NCI-H1417 treated with DMSO at 0.1 percent for 48 hours (cell line): ENCODE measurements at places on chromosomes 7 and 10.
A peak's percentile ranks its signal among the peaks of the same experiment; 100 is the strongest.

- DNase-seq: no peak
Observed at GRCh38 chr10:29642990-29643389, 8.2 kb upstream of the SVIL start.

DNA sequence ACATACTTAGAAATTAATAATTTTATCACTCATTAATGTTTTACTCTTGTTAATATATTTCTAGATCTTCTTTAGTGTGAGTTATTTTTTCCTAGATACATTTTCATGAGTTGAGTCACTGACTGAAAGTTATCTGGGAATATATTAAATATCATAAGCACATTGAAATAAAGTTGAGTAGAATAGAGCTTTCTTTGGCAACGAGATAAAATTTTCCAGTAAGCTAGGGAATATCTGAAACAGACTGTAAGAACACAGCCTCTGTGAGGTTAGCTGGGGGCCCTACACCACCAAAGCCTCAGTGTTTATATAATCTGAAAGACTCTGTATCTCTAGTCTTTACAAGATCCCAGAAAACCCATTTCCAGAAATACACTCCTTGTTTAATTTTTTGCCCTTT, 347.8 kb upstream of the PLXDC2 start:
- no peak for DNase-seq

- DNase-seq: no peak
Observed at GRCh38 chr7:22601812-22602565, 102.0 kb upstream of the STEAP1B start.

DNA sequence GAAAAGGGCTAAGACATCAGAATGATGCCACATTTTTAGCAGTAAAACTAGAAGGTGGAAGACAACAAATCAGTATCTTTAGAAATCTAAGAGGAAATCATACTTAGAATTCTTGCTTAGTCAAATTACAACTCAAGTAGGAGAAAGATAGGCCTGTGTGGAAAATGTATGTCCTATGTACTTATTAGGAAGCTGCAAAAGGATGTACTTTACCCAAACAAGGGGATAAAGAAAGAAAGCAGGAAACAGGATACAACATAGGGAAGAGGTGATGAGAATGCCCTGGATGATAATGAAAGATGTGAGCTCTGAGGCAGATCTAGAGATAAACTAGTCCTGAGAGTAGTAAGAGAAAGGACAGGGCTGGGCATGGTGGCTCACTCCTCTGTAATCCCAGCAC, 54.9 kb downstream of the RNLS start:
- DNase-seq: no peak

DNA sequence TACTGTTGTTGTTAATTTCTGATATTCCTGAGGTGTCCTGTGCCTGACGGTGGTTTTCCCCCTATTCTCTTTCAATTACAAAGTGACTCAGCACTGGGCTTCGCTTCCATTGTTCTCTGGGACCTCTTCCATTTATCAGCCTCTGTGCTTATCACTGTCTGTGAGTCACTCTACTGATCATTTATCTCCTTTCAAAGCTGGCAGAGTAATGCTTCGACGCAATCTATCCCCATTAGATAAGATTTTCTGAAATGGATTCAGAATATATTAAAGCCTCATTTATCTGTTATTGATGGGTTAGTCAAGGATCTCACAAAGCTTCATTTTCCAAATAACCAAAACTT, 679.2 kb downstream of the SDK1 start:
- no peak for DNase-seq

GRCh38 chr7:3217166-3217565, 83.9 kb upstream of the SDK1 start:
- DNase-seq: no peak

- no peak for DNase-seq
Observed at GRCh38 chr7:77475181-77475580, 59.0 kb upstream of the GSAP start.

DNA sequence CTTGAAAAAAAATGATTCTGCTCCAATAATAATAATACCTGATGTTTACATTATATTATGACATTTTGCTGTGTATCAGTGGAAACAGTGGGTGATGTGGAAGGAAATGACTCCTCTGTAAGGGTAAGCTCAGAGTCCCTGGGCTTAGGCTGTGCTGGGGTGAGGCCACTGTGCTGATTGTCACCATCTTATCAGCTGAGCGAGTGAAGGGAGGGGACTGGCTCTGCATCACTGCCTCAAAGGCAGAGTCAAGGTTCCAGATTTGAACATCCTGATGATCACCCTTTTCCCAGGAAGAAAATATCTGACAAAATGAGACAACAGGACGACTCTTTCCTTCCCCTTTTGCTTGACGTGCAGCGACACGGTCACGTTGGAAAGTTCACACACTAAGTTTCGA, 24.0 kb upstream of the HABP2 start:
- no peak for DNase-seq

GRCh38 chr7:135980665-135981180, 3.6 kb upstream of the MTPN start:
- DNase-seq: no peak

DNA sequence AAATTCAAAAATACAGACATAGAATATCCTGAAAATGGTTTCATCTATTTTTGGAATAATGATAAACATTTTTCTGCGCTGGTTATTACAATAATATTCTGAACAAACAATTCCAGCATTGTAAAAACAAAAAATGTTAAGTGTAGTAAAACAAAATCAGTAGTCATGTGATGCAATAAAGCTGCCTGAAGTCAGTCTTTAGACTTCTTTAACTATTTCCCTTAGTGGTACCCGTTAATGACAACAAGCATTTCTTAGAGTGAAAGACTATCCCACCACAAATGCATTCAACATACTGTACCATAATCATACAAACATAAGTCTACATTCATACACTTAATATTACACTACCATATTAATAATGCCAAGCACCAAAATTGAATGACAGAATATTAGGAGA, 1.6 kb downstream of the SKAP2 start:
- no peak for DNase-seq

DNA sequence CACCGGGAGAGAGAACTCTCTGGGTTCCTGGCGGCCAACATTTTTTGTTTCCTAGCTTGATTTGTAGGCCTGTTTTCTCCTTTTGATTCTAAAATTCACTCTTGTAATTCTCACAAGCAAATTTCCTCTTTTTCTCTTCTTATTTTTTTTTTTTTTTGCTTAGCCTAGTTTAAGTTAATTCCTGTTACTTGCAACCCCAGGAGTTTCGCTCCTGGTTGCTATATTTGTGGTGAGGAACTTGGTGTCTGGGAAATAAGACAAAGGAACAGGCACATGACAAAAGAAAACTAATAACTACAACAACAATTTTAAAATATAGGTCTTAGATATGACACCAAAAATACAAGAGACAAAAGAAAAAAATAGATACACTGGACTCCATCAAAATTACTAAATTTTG, 6.7 kb downstream of the AOAH start:
- DNase-seq: no peak

DNA sequence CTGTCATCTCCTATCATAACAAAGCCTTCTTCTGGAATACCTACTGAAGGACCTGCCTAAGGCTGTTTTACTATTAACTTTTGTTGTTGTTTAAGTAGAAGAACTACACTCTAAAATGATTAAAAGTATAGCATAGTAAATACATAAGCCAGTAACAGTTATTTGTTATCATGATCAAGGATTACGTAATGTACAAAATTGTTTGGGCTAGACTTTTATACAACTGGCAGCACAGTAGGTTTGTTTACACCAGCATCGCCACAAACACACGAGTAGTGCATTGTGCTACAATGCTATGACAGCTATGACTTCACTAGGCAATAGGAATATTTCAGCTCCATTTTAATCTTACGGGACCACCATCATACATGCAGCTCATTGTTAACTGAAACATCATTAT, 169.1 kb downstream of the LRRN3 start:
- no peak for DNase-seq

DNA sequence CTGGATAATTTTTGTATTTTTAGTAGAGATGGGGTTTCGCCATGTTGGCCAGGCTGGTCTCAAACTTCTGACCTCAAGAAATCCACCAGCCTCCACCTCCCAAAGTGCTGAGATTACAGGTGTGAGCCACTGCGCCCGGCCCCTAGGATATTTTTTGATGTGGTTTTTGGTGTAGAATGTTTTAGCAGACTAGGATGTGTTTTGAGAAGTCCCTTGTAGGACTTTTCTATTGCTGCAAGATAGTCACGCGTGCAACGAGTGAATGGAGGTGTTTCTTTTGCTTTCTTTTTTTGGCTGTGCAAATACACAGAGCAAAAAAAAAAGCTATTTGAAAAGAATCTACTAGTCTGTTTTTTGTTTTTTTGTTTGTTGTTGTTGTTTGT, 29.8 kb upstream of the KLF6 start:
- no peak for DNase-seq

DNA sequence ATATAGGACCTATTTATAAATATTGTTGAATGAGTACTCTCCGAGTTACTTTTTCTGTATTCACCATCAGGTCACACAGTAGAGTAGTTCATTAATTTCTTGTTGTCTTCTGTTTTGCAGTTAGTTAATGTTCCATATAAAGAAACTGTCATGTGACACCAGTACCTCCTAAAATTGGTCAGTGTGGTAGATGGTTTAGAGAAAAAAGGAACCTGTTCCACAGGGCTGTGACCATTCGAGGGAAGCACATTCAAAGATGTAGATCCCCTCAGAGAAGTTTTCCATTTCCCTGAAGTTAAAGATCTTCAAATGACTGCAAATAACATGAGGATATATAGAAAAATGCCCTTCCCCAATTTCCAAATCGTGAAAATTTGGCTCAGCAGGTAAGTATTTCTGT, 45.7 kb downstream of the PRPF18 start:
- DNase-seq: no peak

DNA sequence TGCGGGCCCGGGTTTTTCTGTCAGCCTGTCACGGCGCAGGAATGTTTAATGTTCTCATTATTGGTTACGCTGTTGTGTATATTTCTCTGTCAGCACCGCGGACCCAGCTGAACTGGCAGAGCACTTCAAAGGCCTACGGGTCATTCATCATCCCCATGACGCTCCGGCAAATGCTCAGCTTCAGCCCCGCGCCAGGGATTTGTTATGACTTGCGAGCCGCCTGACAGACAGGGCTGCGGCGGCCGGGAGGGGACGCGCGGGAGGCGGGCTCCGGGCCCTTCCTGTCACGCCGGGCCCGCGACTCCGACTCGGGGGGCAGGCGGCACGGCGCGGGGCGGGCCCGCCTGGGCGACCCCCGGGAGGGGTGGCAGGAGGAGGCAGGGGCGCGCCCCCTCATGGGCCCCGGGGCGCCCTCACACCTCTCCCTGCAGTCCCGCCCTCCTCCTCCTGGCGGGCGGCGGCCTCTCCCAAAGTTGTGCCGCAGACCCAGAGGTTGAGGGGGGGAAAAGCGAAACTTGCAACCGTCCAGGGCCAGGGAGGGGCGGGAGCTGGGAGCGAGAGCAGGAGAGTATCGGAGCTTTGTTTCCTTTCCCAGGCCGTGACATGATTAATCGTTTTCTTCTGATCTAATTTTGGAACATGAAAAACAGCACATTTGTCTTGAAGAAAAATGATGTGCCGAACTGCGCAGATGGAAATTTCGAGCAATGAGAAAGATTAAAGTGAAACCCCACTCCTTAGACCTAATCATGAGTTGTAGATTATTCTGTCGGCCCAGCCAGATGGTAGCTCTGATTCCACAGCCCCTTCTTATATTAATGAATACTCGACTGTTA, 59.3 kb upstream of the COMTD1 start:
- DNase-seq: peak; percentile 11

- no peak for DNase-seq
Observed at GRCh38 chr10:33878238-33878786, 543.8 kb upstream of the NRP1 start.

GRCh38 chr10:103897241-103897774, 20.7 kb downstream of the STN1 start:
- no peak for DNase-seq

DNA sequence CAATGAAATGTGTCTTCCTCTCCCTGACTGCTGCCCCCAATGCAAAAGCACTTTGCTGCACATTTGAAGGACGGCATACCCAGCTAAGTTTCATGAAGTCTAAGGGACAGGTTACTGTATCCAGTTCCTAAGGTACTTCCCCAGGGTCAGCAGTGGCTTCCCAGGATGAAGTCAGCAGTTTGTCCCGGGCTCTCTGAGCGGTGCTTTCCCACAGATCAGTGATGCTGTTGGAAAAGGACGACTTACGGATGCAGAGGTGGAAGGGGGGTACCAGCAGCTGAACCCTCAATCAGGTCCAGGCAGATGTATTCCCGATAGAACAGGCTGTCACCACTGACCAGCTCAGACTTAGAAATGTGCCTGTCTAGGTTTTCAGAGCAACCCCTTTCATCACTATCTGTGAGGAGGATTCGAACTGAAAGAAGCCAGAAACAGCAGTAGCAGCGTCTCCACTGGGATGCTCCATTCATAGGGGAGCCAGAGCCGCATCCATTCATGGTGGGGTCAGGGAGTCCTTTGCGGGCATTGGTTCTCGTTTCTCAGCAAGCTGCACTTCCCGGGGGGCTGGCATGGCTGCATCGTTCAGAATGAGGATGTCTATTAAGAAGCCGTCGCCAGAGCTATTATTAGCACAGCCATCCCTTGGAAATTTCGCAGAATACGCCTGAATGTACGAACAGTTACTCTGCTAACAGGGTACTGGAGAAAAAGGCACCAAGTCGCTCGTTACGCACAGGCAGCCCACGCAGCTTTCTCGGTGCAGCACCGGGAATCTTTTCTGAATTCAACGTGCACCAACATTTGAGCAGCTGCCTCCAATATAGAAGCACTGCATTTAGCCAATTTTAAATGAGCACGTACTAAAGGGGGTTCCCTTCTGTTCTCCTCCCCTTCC, 303.7 kb downstream of the PRPF18 start:
- DNase-seq: no peak

DNA sequence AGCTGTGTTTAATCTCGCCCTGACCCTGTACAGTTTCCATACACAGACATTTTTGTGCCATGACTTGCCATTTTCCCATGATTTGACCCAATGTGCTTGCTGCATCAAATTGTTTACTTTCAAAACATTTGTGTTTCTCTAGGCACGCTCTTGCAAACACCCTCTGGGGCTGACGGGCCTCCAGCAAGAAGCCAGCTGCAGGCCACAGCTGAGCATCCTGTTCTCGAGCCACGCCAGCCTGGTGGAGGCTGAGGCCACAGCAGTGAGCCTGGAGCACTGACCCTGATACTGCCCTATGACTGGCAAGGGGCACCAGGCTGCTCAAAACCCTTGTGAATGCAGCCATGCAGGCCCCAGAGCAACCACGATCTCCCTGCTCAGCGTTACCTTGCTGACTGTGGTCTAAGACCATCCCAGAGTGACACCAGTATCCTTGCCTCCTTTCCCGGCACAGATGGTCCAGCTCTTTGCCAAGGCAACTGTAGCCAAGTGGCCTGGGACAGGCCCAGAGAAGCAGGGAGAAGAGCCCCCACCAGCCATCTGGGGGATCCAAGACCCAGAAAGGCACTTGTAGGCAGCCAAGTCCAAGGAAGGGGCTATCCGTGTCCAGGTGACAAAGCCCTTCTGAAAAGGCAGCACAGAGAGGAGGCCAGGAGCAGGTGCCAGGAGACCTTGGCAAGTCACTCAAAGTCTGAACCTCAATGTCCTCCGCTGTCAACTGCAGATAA, 78.5 kb downstream of the OAT start:
- DNase-seq: no peak

- no peak for DNase-seq
Observed at GRCh38 chr7:16695621-16696237, 49.7 kb downstream of the BZW2 start.

GRCh38 chr10:4546500-4546899, 279.5 kb upstream of the AKR1E2 start:
- DNase-seq: no peak
